NCI-H460 (cell line): ENCODE measurements at places on chromosomes 1 and 21.

- DNase-seq = no peak
Measured at GRCh38 chr1:225851805-225852204, 30.4 kb downstream of the TMEM63A start.

DNA sequence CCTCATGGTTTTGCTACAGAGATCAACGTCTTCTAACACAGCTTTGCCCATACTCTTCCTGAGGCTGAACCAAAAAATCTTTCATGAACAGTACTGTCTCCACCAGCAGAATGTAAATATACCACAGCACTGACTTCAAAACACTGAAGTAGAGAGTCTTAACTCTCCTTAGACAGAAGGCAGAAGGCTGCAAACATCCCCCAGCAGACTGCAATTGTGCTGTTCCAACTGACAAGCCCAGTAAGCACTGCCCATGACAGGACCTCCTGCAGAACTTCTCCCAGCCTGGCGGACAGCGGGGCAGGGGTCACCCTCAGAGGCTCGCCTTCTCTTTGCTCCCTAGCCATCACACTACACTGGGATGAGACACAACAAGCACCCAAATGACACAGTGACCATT lies 218.7 kb downstream of the RERE start:
- no peak for DNase-seq

DNA sequence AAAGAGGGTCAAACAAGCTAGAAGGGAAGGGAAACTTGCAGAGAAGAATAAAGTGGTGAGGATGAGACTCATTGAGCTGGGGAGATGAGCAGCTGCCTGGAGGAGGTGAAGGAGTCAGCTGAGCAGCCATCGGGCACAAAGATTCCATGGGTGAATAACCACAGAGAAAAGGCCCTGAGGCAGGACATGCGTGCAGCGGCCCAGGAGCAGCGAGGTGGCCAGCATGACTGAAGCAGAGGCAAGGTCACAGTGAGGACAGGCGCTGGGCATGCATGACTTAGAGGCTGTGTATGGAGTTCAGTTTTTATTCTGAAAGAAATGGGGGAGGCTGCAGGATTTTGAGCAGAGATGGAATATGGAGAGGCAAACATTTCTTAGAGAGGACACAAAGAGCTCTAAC lies 24.9 kb downstream of the OLFML2B start:
- no peak for DNase-seq

- DNase-seq = no peak
Measured at GRCh38 chr1:81458186-81458585, 342.5 kb upstream of the ADGRL2 start.

DNA sequence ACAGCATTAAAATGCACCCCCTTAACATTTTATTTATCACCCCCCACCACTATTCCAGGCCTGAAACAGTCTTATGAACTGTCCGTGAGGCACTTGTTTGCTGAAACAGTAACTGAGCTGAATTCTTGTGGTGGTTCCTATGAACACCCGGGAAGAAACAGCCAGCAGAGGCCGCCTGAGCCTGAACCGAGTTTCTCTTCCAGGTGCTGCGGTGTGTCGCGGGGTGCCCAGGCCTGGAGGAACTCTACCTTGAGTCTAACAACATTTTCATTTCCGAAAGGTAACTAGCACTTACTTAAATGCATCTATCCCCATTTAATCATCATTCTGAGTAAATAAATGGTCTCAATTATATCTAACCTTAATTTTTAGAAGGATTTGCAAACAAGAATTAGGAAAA lies 66.8 kb downstream of the TBCE start:
- no peak for DNase-seq

GRCh38 chr1:27885621-27886352 lies 13.4 kb downstream of the THEMIS2 start:
- DNase-seq = no peak

- no peak for DNase-seq
Measured at GRCh38 chr1:55418208-55419000, 203.2 kb upstream of the USP24 start.
